ENCODE measurements at places on chromosomes 1 and 21.

- no peak for DNase-seq
Measured at GRCh38 chr1:59323879-59324278, 27.0 kb downstream of the FGGY start.

DNA sequence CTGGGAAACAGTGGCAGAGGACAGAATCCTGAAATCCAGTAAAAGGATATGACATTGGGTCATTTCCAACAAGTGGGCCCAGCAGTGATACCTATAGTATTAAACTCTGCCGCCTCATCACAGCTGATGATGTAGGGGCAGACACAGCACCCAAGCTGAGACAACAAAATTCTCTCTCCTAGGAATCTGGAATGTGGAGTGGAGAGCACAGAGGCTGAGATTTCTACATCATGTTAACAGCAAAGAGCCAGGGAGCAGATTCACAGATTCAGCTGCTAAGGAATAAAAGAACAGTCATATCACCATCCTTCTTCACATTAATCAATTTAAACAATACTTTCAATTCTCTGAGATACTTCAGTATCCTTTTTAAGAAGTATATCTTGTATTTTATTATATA is 61.9 kb downstream of the CRP start:
- DNase-seq = no peak

DNA sequence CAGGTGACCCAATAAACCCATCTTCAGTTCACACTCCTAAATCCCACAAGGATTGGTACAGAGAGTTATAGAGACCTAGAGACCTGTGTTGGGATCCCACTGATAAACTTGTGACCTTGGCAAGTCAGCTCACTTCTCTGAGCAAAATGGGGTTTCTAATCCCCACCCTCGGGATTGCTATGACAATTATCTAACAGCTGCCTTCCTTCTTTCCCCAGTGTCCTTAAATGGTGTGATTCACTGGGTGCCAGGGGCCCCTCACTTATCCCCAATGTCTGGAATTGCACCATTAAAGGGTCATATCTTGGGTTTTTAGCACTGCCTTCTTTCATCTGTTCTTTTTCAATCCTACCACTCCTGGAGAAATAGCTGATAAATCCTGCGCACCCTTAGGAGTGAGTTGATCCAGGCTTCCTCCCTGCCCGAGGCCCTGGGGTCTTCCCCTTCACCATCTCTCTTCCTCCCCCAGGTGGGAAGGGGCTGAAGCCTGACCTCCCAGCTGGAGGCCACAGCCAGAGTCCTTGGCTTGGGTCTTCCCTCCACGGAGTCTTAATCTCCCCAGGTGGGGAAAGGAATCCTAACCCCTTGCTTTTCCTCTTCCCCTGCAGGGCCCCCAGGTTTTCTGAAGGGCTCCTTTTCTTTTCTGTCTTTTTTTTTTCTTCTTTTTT is 39.7 kb downstream of the LACTBL1 start:
- DNase-seq = no peak

GRCh38 chr21:44454747-44455523 is at the start of gene LRRC3:
LRRC3 (plus strand) TSS chr21:44455510; CDS start chr21:44456645, 1,135 bp downstream.
- peak; percentile 98 for DNase-seq

- DNase-seq = no peak
Measured at GRCh38 chr1:10832703-10833102, 36.3 kb upstream of the CASZ1 start.

- no peak for DNase-seq
Measured at GRCh38 chr1:22264464-22265341, 121.8 kb upstream of the WNT4 start.

- DNase-seq = no peak
Measured at GRCh38 chr1:162619076-162619475, 13.2 kb upstream of the DDR2 start.

DNA sequence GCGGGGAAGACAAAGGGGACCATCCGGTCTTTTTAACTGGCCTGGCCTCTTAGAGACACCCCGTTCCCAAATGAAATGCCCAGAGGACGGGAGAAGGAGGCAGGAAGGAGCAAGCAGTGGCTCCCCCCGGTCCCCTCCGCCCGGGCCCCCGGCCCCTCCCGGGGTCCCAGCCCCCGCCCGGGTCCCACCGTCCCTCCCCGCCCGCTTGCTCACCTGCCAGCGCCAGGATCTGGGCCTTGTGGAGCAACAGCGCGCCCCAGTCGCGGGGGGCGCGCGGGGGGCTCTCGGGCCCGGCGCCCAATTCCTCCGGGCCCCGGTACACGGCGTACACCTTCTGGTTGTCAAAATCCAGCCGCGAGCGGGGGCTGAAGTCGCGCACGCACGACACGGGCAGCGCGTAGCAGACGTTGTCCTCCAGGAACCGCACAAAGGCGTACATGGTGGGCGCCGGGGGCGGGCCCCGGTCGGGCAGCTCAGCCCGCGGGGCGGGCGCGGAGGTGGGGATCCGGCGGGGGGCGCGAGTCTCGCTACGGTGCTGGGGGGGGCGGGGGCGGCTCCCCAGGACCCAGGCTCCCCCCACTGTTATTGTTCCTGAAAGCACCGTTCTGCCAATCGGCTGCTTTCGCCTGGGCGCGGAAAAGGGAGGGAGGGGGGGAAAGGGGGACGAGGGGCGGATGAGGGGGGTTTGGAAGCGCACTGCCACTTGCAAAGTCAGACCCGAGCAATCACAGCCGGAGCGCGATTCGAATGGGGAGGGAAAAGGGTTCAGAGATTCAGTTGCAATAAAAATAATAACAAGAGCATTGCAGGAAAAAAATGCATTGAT is at the start of gene BEND5:
Gene BEND5 (minus strand): TSS at position 499 of the 826 bp plus-strand sequence. CDS start 60 bp downstream, at position 439.
- DNase-seq = no peak

Measured in HuH-7 (cell line).